ENCODE measurements at places on chromosomes 1 and 21.

GRCh38 chr1:1079408-1080121, 5.5 kb upstream of the RNF223 start:
- peak; percentile 66 for DNase-seq

DNA sequence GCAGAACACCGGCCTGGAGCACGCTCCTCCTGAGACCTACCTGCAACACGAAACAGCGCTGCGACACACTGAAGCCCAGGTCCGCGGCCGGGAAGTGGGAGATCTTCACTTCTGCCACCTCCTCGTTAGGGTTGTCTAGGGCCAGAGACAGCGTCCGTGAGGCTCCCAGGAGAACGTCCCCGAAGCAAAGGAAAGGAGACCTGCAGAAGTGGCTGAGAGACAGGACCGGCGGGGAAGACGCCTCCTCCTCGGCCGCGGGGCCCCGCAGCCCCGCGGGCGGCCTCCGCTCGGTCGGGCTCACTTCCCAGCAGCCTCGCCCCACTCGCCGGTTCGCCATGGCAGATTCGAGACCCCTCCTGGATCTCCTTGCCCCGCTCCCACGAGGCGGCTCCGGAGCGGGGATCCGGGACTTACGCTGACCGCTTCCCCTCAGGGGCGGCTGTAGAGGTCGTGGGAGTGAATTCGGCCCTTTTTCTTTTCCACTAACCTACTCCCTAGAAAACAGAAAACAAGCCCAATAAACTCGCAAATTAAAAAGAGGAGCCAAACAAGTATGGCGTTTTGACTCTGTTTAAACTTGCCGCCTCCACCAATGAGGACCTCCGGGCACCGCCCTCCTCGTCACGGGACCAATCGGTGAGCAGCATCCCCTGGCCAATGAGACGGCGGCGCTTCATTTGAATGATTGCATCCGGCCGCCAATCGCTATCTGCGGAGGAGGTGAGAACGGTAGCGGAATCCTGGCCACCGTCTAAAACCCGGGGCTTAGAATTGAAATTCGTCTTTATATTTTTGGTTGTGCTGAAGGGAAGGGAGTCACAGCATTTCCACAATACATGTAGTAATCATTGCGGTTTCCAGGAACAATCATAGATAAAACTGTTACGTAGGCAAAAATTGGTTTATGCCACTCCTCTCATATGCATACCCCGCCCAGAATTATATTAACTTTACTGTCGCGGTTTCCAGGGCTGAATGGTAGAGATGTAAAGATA, at the start of gene ASPM:
Gene ASPM (minus strand): TSS at position 569 of the 995 bp plus-strand sequence. CDS start 232 bp downstream, at position 337.
- DNase-seq = peak; percentile 94

- DNase-seq = no peak
Measured at GRCh38 chr1:198845851-198846250, 207.0 kb downstream of the PTPRC start.

GRCh38 chr1:187692799-187693198, 864.0 kb downstream of the PLA2G4A start:
- no peak for DNase-seq

DNA sequence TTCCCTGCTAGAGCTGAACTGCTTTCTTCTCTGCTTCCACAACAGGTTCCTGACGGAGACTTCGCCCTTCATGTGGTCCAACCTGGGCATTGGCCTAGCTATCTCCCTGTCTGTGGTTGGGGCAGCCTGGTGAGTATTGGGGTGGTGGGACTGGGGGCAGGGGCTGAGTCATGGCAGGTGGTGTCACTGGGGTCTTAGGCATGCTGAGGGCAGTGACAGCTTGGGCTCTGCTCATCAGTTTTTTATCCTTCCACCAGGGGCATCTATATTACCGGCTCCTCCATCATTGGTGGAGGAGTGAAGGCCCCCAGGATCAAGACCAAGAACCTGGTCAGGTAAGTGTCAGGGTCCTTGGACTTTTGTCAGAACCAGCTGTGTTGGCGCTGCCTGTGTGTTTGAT, 1.3 kb downstream of the ATP6V0B start:
- DNase-seq = no peak

- DNase-seq = peak; percentile 86
Measured at GRCh38 chr1:198158735-198159589, 2.2 kb downstream of the NEK7 start.

- peak; percentile 33 for DNase-seq
Measured at GRCh38 chr1:17653728-17654351, 101.3 kb upstream of the ACTL8 start.

- DNase-seq = no peak
Measured at GRCh38 chr21:36047139-36047538, 13.2 kb downstream of the SETD4 start.

GRCh38 chr1:119308130-119308700, 60.4 kb upstream of the HAO2 start:
- no peak for DNase-seq

DNA sequence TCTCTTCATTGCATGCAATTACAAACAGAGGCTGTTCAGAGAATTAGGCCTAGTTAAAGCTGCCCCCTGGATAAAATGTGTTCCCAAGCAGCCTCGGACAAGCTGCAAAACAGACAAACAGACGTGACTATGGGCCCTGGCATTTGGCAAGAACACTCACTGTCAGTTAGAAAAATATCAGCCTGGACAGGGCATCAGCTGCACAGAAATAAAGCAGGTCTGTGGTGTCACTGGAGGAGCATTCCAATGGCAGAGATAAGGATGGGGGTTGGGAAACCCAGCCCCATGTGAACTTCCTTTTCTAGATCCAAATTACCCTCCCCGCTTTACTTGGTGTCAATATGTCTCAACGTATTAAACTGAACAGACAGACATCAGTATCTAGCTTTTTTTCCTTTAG, 177.1 kb downstream of the GPATCH2 start:
- no peak for DNase-seq

GRCh38 chr1:110673805-110674336, 869 bp downstream of the KCNA3 start:
- DNase-seq = no peak

- peak; percentile 57 for DNase-seq
Measured at GRCh38 chr21:46027851-46028493, 46.4 kb downstream of the COL6A1 start.
